ENCODE measurements at places on chromosomes 4 and X.

- no peak for DNase-seq
These were observed 4.3 kb upstream of the DDX60L start for GRCh38 chr4:168484626-168485025.

GRCh38 chrX:28969126-28969525, 381.9 kb downstream of the IL1RAPL1 start:
- no peak for DNase-seq

GRCh38 chr4:31974490-31975002, 1254.4 kb downstream of the PCDH7 start:
- DNase-seq, result no peak

GRCh38 chr4:42750091-42750490, 93.2 kb upstream of the ATP8A1 start:
- no peak for DNase-seq

DNA sequence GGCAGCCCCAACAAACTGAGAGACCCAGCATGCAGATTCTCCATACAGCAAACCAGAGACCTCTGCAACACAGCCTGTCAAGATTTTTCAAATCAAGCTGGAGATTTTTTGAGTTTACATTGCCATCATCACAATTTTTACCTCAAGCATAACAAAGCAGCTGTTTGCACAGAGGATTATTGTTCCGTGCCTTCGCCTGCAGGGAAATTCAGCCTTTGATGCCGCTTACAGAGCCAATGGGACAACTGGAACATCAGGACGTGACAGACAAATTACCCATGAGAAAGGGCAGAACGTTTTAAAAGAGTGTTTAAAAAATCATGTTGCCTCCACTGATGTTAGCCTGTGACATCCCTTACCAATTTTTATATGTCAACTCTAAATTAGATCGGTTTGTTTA, 363.7 kb downstream of the FBXW7 start:
- no peak for DNase-seq

- no peak for DNase-seq
These were observed 4.5 kb upstream of the ANXA5 start for GRCh38 chr4:121701263-121701662.

GRCh38 chr4:183755596-183755995, 96.5 kb downstream of the TRAPPC11 start:
- DNase-seq, result no peak

DNA sequence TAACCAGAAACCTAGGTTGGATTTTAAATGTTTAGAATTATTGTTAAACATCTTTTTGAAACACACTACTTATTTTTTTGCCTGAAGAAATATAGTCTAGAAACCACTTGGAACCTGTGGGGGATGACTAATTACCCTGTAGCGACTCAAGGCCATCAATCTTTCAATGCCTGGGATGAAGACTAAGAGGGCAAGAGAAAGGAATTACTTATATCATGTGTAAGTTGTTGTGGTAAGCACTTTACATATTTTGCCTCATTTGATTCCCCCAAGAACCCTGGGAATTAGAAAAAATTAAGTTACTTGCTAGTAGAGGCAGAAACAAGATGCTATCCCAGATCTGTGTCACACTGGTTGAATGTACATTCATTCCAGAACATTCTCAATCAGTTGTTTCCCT, 170.9 kb upstream of the GRIA3 start:
- DNase-seq, result no peak

DNA sequence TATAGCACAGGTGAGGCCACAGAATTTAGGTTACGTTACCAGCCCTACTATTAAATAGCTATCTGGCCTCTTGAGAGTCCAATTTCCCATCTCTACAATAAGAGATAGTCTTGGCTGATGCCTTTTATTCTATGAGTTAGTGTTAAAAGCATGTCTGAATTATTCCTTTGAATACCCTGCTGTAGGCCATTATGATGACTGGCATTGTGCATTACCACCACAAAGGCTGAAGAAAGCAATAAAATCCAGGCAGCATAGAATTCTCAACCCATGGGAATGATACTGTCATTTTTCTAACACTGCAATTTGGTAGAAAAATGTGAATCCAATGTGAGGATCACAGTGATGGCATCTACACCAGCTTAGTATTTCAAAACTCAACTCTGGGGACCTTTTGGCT, 51.4 kb downstream of the OTC start:
- no peak for DNase-seq

- no peak for DNase-seq
These were observed 87.2 kb upstream of the C4orf50 start for GRCh38 chr4:6105311-6105911.
